CD4-positive, CD25-positive, alpha-beta regulatory T cell (primary cell): ENCODE measurements at places on chromosomes 3 and 15. TPM values are rescaled to one million over a fixed set of nuclear protein-coding genes. Genes with fewer than 3 reads are reported as not detected.

BNC1 gene
- not detected for total RNA-seq

GRCh38 chr3:163523375-163523774 lies 1554.9 kb downstream of the SI start:
- DNase-seq = no peak

- no peak for DNase-seq
These were observed at the start of gene ST8SIA2 for GRCh38 chr15:92393071-92393979. TSS of gene ST8SIA2 (plus strand) at chr15:92393881. CDS start at chr15:92394065, 184 bp downstream.

TM4SF4 gene
- total RNA-seq = not detected

SMARCC1 gene
- 132 TPM for total RNA-seq

PXYLP1 gene
- 9.8 TPM for total RNA-seq

GRCh38 chr15:82549199-82549665 lies 9.0 kb upstream of the RPS17 start:
- DNase-seq = no peak

- DNase-seq = no peak
These were observed 97.7 kb upstream of the PHLDB2 start for GRCh38 chr3:111761309-111761795.

DNA sequence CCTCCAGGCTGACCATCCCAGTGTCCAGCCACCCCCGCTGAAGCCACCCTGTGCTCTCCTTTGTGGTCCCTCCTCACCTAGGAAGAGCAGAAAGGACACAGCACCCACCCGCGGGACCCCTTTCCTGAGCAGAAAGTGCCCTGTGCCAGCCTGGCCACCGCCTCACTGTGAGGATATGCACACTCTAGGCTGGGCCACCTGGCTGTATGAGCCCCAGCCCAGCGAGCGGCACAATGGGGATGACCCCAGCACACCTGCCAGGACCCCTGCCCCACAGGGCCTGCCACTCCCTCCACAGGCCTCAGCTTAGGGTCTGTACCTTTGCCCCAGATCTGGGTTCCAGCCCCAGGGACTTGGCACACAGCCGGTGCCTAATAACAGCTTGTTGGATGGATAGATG lies 47.9 kb upstream of the FURIN start:
- no peak for DNase-seq

GRCh38 chr3:82308755-82309154 lies 547.3 kb upstream of the GBE1 start:
- no peak for DNase-seq

DNA sequence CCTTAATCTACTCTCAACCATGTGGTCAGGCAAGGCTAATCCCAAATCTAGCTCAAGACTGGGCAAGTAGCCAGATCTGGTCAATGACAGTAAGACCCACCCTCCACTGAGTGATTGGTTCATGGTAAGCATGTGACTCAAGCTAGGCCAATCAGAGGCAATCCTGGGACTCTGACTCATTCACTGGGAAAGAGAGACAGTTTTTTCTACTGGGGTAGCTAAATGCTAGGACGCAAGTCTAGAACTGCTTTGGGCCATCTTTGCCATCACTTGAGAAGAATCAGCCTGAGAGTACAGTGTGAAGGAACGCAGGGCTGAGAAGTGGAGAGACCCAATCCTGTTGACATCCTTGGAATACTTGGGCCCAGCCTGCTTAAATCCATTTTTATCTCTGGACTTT lies 9.4 kb upstream of the RAD18 start:
- DNase-seq = no peak

ZBED2 gene
- total RNA-seq = 0.27 TPM

- DNase-seq = no peak
These were observed 440.5 kb downstream of the NTRK3 start for GRCh38 chr15:87816016-87816415.

C3orf38 gene
- total RNA-seq = 46.9 TPM

DNA sequence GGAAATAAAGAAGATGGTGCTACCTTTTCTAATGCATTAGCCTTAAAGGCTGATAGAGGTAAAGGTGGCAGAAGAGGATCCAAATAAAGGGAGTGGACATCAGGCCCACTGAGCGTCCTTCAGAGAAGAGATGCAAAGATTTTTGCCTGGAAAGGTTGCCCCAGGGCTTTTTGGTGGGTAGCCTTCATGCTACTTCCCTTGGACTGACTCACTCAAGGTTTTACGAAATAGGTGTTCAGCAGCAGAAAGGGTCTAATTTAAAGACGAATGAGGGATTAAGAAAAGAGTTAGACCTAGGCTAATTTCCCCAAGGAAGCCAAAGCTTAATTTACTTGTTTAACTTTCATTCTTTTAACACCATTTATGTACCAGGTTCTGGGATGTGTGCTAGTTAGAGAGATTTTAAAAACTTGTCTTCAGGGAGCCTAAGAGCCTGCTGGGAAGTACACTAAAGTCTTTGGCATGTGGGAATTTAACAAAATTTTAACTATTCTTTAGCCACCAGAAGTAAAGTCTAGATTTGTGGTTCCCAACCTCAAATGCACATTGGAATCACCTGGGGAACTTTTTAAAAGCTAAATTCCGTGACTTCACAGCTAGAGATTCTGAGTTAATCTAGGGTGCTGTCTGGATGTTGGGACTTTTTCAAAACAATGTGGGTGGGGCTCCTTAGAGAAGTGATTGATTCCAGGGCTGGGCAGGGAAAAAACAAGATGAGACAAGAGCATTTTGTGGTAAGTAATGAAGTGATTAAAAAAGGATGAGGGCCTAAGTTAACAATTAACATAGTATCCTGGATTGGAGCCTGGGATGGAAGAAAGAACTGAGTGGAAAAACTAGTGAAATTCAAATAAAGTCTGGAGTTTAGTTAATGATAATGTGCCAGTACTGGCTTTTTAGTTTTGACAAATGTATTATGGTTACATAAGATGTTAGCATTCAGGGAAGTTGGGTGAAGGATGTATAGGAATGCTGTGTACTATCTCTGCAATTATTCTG lies 3.4 kb downstream of the IL20RB start:
- no peak for DNase-seq

CACNA1D gene
- total RNA-seq = 0.44 TPM

- no peak for DNase-seq
These were observed 42.5 kb downstream of the HERC1 start for GRCh38 chr15:63791228-63791627.

DNA sequence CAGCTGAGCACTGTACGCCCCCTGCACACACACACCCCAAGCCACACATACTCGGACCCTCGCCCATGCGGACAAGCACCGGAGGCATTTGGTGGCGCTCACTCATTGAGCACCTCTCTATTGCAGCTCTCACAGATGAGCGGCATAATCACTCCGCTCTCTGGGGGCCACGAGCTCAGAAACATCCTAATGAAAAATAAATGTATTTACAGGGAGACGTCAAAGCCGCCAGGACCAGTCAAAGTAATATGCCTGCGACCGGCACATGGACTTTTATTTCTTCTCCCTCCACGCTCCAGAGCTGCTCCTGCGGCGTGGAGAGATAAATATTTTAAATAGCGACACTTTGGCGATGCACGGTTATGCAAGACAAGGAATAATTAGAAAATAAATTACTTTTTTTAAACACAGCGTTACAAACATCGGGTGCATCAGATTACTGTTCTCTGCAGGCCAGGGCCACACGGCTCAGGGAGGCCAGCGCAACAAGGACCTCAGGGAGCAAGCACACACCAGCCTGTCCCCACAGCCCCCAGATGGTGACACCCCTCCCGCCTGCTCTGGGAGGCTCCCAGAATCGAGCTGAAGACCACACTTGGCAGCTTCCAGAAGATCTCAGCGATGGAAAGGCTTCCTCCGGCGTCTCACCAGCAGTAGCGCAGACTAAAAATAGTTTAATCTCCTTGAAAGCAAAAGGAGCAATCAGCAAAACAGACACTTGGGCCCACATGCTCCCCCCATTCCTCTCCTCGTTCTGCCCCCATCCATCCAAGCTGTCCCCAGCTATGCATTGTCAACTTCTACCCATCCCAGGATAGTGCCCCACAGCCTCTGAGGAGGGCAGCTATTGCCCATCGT lies 48.0 kb downstream of the CACNA2D2 start:
- no peak for DNase-seq

- DNase-seq = no peak
These were observed 84.6 kb downstream of the MESD start for GRCh38 chr15:80904998-80905397.

DNA sequence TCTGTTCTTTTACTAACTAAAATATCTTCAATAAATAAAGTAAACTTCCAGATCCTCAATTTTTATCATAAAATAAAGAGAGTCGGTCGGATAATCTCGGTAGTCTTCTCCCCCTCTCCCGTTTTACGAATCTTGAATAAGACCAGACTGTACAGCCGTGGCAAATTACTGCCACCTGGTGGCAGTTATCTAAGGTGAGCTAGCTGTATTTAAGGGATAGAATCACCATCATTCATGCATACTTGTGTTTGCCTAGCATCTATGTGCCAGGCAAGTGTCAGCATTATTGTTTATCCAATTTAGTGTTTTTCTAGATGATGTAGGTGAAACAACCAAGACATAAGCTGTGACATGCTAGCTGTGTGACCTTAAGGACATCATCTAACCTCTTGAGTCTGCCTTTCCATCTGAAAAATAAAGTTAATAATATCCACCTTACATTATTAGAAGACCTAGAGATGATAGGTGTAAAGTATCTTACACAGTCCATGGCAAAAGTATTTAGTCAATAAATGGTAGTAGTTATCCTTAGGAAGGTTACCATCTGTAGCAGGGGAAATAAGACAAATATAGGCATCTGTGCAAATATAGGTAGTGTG lies 21.3 kb downstream of the DUT start:
- DNase-seq = peak; percentile 73

GRCh38 chr3:30520699-30521098 lies 85.7 kb upstream of the TGFBR2 start:
- DNase-seq = no peak

ASB14 gene
- not detected for total RNA-seq

DNA sequence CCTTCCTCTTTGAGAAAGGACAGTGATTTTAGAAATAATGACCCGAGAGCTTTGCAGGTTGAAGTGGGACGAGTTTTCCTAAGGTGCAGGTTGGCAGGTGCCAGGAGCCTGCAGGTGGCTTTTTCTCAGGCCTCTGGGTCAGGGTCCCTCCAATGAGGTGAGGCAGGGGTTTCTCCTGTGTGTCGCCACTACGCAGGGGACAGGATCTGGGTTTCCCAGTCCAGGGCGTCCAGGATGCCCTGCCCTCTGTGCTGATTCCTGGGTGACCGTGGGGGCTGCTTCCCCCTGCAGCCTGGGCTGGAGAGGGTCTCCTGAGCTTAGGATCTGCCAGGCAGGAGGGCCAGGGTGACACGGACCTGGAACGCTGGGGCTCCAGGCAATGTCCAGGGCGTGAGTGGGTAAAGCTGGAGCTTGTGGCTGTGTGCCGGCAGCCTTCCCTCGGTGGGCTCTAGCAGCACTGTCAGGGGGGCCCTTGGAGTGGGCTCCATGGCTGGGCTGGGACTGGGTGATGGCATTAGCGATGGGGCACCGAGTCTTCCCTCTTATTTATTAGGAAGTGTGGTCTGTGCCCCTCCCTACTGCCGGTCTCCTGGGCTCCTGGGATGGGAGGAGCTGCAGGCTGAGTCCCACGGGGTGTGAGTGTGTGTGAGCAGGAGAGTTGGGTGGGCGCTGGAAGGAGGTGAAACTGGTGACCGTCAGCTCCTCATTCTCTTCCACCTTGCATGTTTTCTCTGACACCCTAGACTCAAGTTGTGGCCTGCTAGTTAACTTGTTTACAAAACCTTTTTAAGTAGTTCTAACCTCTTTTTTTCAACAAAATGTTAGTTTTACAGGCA lies 1.8 kb downstream of the APBA2 start:
- no peak for DNase-seq
